NCI-H1436 treated with DMSO at 0.1 percent for 48 hours (cell line): ENCODE measurements at places on chromosomes 3 and 15.

DNA sequence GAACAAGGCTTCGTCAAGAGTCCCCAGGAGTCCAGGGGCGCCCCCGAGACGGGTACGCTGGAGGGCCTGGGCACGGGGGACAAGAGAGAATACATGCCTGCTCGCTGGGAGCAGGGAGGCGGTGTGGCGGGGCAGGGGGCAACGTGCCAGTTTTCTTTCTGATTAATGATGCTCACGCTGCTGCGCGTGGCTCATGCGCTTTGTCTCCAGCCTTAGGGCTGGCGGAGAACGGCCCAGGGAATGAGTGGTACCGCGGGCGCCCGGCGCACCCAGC lies 408 bp upstream of the ARPP21 start:
- no peak for DNase-seq

DNA sequence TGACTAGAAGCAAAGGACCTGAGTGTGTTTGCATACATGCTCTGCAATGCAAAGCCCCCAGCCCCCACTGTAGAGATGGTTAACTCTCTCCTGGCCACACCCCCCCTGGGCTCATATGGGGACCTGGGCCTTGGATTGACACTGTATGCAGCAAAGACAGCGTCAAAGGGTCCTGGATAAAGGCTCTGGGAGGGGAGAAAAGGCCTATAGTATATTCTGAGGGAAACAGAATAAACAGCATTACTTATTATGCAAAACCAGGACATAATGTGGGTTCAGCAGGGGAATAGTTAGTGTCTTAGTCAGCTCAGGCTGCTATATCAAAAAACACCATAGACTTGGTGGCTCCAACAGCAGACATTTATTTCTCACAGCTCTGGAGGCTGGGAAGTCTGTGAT lies 158.7 kb downstream of the APBA2 start:
- DNase-seq = no peak

DNA sequence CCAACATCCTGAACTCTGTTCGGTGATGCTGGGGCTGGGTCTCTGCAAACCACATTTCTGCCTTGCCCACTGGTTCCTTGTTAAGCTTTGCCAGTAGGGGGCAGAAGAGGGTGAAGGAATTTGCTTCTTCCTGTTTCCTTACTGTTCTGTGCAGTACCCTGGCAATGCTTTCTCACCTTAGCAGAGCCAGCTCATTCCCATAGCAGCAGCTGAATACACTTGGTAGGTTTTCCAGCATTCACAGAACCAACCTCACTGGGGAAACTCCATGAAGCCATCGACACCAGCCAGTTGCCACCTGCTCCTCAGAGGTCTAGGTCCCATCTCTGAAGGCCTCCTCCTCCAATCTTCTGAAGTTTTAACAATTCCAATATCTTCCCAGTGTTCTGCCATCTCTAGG lies 308.4 kb downstream of the PDCD6IP start:
- no peak for DNase-seq

- DNase-seq = no peak
Observed at GRCh38 chr15:50181201-50181968, 611 bp upstream of the SLC27A2 start.

- DNase-seq = no peak
Observed at GRCh38 chr3:26622621-26623418, at the start of gene LRRC3B. LRRC3B (plus strand) TSS chr3:26622772; CDS start chr3:26709673, 86,901 bp downstream.

- no peak for DNase-seq
Observed at GRCh38 chr15:39285071-39285470, 295.8 kb upstream of the THBS1 start.

GRCh38 chr3:158483701-158484235 lies 87.2 kb upstream of the MLF1 start:
- no peak for DNase-seq

DNA sequence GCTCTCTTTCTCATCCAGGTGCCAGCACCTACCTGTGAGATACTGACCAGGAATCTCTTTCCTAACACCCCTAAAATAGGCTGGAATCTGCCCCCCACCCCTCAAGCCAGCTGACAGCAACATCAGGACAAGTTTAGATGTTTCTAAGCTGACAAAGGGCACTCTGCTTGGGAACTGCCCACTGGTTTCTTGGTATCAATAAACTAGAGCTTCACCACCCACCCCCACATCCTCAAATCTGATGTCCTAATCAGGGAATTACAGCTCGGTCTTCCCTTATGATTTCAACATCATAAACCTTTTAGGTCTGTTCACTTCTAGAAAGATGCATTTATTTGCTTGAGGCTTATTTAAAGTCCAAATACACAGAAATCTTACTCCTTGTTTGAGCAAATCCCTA lies 34.7 kb downstream of the CEP19 start:
- no peak for DNase-seq

DNA sequence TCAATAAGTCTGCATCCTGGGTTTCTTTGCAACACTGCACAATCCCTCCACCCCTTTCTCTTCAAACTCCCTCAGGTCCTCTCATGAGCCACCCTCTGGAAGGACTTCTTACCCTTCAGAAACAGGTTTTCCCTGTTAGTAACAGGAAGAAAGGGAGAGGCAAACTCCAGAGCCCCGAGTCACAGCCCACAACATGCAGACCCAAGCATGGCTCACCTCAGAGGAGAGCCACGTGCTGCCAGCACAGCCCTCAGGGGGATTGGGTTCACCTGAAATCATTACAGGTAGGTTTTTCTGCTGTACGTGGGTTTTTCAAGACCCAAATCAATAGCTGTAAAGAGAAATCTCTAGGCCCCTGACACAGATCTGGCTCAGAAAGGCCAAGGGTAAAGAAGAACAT lies 359.7 kb upstream of the ATP10A start:
- DNase-seq = no peak

GRCh38 chr15:78174401-78174800 lies 25.2 kb downstream of the IDH3A start:
- DNase-seq = no peak

DNA sequence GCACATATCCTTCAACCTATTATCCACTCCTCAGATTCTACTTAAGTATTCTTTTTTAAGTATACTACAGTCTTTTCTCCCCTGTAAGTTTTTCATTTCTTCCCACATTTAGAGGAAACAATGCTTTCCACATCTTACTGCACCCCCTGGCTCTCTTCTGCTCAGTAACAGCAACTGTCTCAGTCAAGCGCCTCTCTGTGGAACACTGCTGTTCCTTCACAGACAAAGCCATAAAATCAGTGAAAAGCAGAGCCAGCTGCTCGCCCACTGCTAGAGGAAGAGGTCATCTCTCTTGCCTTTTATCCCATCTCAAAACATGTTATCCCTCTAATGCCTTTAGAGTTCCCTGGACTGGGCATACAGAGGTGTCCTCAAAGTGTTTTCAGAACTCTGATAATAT lies 24.8 kb downstream of the SERP1 start:
- no peak for DNase-seq

GRCh38 chr3:20040548-20041196 lies 426 bp downstream of the KAT2B start:
- DNase-seq = no peak

DNA sequence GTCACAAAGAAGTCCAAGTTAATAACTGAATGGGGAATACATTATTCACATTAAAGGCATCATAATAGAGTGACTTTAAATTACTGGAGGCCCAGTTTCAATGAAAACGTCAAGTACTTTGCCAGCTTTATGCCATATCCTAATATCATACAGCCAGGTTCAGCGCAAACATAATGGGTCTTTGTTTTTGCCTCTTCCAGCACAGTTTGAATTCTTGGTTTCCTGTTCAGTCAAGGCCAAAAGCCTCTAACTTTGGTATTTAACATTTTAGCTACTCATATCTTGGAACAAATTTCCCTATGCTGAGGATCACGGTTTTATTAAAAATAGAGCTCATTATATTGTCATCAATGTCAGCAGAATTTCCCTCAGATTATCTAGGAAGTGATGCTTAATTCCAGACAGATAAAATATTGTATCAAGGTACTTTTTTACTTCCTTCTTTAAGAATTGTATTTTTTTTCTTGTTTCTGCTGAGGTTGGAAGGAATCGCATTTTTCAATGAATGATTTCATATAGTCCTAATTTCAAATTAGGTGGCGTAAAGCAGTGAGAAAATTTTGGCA lies 269.2 kb downstream of the THRB start:
- no peak for DNase-seq

GRCh38 chr15:91307601-91308000 lies 207.5 kb downstream of the SV2B start:
- no peak for DNase-seq

DNA sequence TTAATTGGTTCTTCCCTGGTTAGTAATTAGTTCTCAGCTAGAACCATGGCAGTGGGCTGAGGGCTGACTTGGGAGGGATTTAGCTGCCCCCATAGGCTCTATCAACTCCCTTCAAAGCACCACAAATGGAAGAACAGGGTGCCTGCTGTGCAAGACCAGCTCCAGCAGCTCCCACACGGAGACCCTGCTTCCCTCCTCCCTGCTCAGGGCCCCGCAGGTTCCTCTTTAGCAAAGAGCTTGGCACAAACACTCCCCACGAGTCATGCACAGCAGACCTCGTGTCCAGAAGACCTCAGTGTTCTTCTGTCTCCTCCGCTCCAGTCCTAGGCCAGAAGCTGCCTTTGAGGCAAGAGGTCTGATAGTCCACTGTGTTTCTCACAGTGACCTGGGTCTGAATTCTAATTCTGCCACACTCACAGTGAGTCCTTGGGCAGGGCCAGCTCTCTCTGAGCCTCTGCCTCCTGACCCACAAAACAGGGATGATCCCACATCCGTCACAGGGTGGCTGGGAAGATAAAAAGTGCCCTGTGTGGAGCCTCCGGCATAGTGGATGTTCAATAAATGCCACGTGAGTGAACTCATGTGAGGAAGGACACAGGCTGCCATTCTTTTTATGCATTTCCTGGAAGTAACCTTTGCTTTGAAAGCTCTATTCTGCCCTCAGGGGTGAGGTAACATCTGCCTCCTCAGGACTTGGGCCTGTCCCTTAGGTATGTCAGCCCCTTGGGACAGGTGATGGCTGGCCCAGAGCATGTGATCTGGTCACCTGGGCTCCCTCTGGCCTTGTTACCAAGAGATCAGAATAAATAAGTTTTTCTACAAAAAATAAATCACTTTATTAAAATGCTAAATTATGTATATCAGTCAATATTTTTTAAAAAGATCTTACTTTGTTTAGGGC lies 7.6 kb downstream of the RAB6B start:
- no peak for DNase-seq

- no peak for DNase-seq
Observed at GRCh38 chr15:73905225-73905827, 20.9 kb upstream of the LOXL1 start.

GRCh38 chr15:77581896-77582569 lies 50.7 kb downstream of the LINGO1 start:
- DNase-seq = no peak
